ENCODE measurements at places on chromosomes 7 and 10. TPM values are rescaled to one million over a fixed set of nuclear protein-coding genes. Genes with fewer than 3 reads are reported as not detected.

Gene MAGI2
- 19.2 TPM for total RNA-seq

Gene GHRHR
- total RNA-seq: 1.9 TPM

Gene CACNB2
- 3.3 TPM for total RNA-seq

Gene NOD1
- 3.3 TPM for total RNA-seq

Gene NUDT13
- total RNA-seq: 2.4 TPM

Gene COL1A2
- total RNA-seq: 42.2 TPM

Gene SAP25
- 5.8 TPM for total RNA-seq

Gene PILRA
- 17.4 TPM for total RNA-seq

Gene GIMAP8
- total RNA-seq: not detected

Gene AGR3
- total RNA-seq: not detected

Gene STYXL1
- total RNA-seq: 63.4 TPM

Gene ANKRD61
- not detected for total RNA-seq

- H3K4me1 ChIP-seq: no peaks in the 10 kb centered on the region
- H3K4me3 ChIP-seq: no peak overlapping the region
These were observed 62.7 kb downstream of the KAT6B start for GRCh38 chr10:74888962-74889661.

GRCh38 chr7:15628876-15629275 lies 57.6 kb downstream of the MEOX2 start:
- H3K27me3 ChIP-seq: no peaks in the 10 kb centered on the region
- H3K4me1 ChIP-seq: no peaks in the 10 kb centered on the region
- no peak overlapping the region for H3K4me3 ChIP-seq
- no peak for DNase-seq

GRCh38 chr7:26169271-26169670 lies 17.3 kb downstream of the NFE2L3 start:
- no peak for DNase-seq
- no peaks in the 10 kb centered on the region for H3K27me3 ChIP-seq
- H3K36me3 ChIP-seq: peaks cover 12% of the 10 kb centered on the region
- no peak overlapping the region for H3K27ac ChIP-seq
- no peak overlapping the region for H3K4me3 ChIP-seq

GRCh38 chr10:1561731-1562337 lies 175.5 kb downstream of the ADARB2 start:
- H3K27me3 ChIP-seq: no peaks in the 10 kb centered on the region
- H3K36me3 ChIP-seq: no peaks in the 10 kb centered on the region
- no peaks in the 10 kb centered on the region for H3K4me1 ChIP-seq

GRCh38 chr7:75596727-75597614 lies 104.9 kb downstream of the SPDYE5 start:
- peaks cover 5% of the 10 kb centered on the region for H3K4me1 ChIP-seq
- no peak for DNase-seq
- no peaks in the 10 kb centered on the region for H3K27me3 ChIP-seq

- no peaks in the 10 kb centered on the region for H3K4me1 ChIP-seq
- H3K27me3 ChIP-seq: no peaks in the 10 kb centered on the region
- H3K36me3 ChIP-seq: no peaks in the 10 kb centered on the region
- no peak overlapping the region for H3K4me3 ChIP-seq
These were observed 932.3 kb downstream of the CNTNAP2 start for GRCh38 chr7:147048864-147049263.

DNA sequence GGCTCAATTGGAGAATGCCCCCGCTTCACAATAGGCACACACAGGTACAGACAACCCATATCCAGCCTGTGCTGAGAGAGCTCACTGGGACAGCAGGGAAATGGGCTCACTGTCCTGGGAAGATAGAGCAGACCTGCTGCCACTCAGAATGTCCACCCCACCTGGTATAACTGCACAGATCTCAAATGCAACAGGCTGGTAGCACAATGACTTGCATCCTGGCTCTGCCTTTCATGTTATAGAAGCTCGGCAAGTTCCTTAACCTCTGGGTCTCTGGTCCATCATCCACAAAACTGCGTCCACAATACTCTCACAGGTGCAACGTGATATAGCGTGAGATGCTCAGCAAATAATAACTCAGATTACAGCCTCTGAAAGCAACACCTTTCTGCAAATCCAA lies 295.4 kb downstream of the GRID1 start:
- no peak overlapping the region for H3K4me3 ChIP-seq
- H3K27me3 ChIP-seq: no peaks in the 10 kb centered on the region
- no peak overlapping the region for H3K27ac ChIP-seq
- DNase-seq: peak; percentile 19
- no peaks in the 10 kb centered on the region for H3K4me1 ChIP-seq

GRCh38 chr7:133697585-133697984 lies 429.6 kb upstream of the LRGUK start:
- H3K4me1 ChIP-seq: peaks cover 12% of the 10 kb centered on the region
- DNase-seq: no peak
- no peaks in the 10 kb centered on the region for H3K36me3 ChIP-seq
- H3K27me3 ChIP-seq: no peaks in the 10 kb centered on the region

- DNase-seq: no peak
- no peaks in the 10 kb centered on the region for H3K4me1 ChIP-seq
- no peak overlapping the region for H3K27ac ChIP-seq
- no peaks in the 10 kb centered on the region for H3K36me3 ChIP-seq
These were observed 18.3 kb downstream of the ARMC3 start for GRCh38 chr10:22945934-22946673.

DNA sequence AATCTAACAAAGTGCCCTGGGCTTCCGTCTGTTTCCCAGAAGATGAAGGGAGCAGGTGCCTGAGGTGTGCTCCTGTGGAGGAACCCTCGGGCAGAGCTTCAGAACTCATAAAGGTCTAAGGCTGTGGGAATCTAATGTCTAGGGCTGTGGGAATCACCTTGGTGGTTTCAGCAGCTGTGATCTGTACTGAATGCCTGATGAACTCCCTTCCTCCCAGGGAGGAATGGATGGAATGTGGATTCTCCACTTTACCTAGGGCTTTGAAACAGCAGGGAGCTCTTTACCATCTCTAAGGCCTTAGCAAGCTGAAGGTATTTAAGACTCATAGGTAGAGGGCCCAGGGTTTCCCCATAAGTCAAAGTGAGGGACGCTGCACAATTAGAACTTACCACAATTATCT lies 36.0 kb upstream of the SEMA3E start:
- H3K27me3 ChIP-seq: no peaks in the 10 kb centered on the region
- no peaks in the 10 kb centered on the region for H3K36me3 ChIP-seq
- peak; percentile 90 for DNase-seq
- peak overlapping the region; percentile 13 for H3K27ac ChIP-seq
- H3K4me3 ChIP-seq: peak overlapping the region; percentile 61

DNA sequence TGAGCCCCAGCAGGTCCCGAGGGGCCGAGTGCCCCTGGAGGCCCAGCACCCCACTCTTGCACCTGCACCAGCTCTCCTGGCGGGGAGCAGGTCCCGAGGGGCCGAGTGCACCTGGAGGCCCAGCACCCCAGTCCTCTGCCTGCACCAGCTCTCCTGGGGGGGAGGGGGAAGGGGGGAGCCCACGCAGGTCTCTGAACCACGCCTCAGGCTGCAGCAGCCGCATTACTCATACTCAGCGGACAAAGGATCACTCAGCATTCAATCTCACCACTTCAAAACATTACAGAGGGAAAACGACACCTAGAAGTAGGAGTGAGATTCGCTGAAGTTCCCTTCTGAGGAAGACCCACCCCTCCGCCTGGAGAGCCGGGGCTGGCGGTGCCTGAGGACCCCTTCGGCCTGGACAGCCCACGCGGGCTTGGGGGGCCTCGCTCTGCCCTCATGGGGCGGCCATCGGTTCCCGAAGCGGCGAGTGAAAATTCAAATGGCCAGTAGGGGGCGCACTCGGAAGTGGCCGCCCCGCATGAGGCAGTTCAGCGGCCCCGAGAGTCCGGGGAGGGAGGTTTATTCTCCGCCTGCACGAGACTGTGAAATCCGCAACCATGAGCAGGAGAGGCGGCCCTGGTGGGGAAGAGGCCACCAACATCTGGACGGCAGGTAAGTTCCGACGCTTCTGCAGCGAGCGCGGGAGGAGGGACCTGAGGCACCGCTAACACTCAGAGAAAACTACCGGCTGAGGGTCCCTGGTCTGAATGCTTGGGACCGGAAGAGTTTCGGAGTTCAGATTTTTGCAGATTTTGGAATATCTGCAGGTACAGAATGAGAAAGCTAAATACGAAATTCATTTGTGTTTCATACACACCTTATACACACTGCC lies 1.1 kb upstream of the GPER1 start:
- peak; percentile 93 for DNase-seq
- H3K36me3 ChIP-seq: no peaks in the 10 kb centered on the region
- H3K27me3 ChIP-seq: no peaks in the 10 kb centered on the region
- peaks cover 4% of the 10 kb centered on the region for H3K4me1 ChIP-seq

GRCh38 chr10:122376364-122376961 lies 2.0 kb downstream of the PLEKHA1 start:
- H3K27me3 ChIP-seq: peaks cover 15% of the 10 kb centered on the region
- H3K4me3 ChIP-seq: peak overlapping the region; percentile 87
- no peak for DNase-seq
- H3K4me1 ChIP-seq: peaks cover 5% of the 10 kb centered on the region

DNA sequence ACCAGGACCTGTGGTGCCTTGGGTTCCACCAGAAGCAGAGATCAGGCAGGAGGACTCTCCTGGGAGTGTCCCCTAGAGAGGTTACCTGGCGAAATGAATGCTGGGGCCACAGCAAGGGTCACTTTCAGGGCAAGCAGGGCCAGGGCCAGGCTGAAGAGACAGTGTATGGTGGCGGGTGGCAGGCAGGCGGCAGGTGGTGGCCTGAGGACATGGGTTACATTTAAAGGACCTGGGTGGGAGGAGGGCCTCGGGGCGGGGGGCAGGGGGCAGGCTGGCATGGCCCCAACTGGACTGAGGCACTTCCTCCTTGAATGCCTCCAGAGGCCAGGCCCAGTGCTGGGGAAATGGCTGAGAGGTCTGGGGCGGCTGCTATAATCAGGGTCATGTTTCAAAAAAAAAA lies 14.7 kb upstream of the TBRG4 start:
- H3K27ac ChIP-seq: no peak overlapping the region
- H3K27me3 ChIP-seq: no peaks in the 10 kb centered on the region
- H3K36me3 ChIP-seq: no peaks in the 10 kb centered on the region
- DNase-seq: no peak
- no peak overlapping the region for H3K4me3 ChIP-seq

- no peaks in the 10 kb centered on the region for H3K4me1 ChIP-seq
- H3K36me3 ChIP-seq: no peaks in the 10 kb centered on the region
- H3K27ac ChIP-seq: no peak overlapping the region
- DNase-seq: no peak
- H3K4me3 ChIP-seq: no peak overlapping the region
- no peaks in the 10 kb centered on the region for H3K27me3 ChIP-seq
These were observed 125.7 kb upstream of the TNS3 start for GRCh38 chr7:47707583-47707982.

DNA sequence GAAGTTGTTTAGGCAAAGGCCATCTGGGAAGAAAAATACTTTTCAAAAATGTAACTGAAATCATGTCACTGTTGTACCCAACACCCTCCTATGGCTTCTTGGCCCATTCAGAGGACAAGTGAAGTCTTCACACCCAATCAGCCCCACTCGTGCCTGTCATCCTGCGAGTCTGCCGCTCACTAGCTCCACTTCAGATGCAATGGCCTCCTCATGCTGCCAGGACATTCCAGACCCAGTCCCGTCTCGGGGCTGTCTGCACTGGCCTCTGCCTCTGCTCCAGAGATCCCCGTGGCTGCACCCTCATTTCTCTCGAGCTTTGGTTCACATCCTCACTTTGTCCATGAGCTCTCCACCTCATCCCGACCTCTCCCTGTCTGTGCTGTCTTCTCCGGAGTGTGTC lies 227.1 kb downstream of the KCNMA1 start:
- H3K4me1 ChIP-seq: peaks cover 9% of the 10 kb centered on the region
- H3K4me3 ChIP-seq: no peak overlapping the region
- H3K27me3 ChIP-seq: no peaks in the 10 kb centered on the region
- no peak for DNase-seq
- no peak overlapping the region for H3K27ac ChIP-seq

DNA sequence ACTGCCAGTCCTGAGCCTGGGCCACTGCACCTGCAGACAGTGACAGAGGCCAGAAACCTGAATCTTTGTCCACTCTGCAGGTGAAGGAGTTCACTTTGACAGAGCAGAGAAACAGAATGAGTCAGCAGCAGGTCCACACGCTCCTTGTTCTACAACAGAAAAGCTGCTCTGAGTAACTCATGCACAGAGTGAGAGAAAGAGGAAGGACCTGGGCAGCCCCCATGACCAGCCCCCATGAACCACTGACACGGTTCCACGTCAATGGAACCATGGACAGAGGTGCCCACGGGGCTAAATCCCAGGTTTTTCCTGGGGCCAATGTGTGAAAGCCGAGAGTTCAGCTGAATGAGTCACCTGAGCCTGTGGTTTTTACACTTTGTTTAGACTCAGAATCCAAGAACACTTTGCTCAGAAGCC lies 40.8 kb upstream of the CTBP2 start:
- no peaks in the 10 kb centered on the region for H3K4me1 ChIP-seq
- H3K27me3 ChIP-seq: peaks cover 10% of the 10 kb centered on the region
- DNase-seq: peak; percentile 46
- H3K36me3 ChIP-seq: no peaks in the 10 kb centered on the region
- H3K27ac ChIP-seq: no peak overlapping the region

- no peaks in the 10 kb centered on the region for H3K27me3 ChIP-seq
- no peak overlapping the region for H3K4me3 ChIP-seq
- peaks cover 3% of the 10 kb centered on the region for H3K4me1 ChIP-seq
- H3K27ac ChIP-seq: no peak overlapping the region
These were observed 153.1 kb upstream of the LAMB4 start for GRCh38 chr7:108283252-108283651.

DNA sequence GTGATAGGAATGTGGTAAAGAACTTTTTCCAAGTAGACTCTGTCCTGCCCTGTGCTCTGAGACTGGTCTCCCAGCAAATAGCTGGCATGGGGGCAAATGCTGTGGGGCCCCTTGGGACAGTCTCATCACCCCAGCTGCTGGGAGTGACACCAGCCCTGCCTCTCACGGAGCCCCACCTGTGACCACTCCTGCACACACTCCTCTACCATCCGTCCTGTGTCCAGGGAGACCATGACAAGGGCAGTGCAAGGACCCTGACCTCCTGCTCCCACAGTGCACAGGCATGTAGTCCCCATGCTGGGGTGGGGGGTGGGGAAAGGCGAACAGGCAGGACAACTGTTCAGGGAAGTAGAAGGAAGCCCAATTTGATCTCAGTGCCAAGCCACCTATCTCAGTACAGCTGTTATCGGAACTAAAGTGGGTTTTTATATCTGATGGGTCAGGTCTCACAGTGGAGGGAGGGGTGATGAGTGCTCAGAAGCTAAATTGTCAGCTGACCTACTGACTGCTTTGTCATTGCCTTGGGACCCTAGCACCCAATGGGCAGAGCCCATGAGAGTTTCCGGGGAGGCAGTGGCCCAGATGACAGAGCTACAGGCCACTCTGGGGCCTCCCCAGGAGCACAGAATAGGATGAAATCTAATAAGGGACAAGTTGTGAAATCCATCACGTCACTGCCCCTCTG lies 24.5 kb downstream of the VSTM4 start:
- DNase-seq: peak; percentile 28
- H3K4me1 ChIP-seq: no peaks in the 10 kb centered on the region
- no peak overlapping the region for H3K27ac ChIP-seq
- no peaks in the 10 kb centered on the region for H3K27me3 ChIP-seq

Measured in endodermal cell (in vitro differentiated cells).